Stimulated activated CD4-positive, alpha-beta T cell treated with anti-CD3 and anti-CD28 coated beads, Interleukin-4, amount 100 ng/mL, for 48 hours (primary cell): ENCODE measurements at places on chromosomes 13 and 19.

DNA sequence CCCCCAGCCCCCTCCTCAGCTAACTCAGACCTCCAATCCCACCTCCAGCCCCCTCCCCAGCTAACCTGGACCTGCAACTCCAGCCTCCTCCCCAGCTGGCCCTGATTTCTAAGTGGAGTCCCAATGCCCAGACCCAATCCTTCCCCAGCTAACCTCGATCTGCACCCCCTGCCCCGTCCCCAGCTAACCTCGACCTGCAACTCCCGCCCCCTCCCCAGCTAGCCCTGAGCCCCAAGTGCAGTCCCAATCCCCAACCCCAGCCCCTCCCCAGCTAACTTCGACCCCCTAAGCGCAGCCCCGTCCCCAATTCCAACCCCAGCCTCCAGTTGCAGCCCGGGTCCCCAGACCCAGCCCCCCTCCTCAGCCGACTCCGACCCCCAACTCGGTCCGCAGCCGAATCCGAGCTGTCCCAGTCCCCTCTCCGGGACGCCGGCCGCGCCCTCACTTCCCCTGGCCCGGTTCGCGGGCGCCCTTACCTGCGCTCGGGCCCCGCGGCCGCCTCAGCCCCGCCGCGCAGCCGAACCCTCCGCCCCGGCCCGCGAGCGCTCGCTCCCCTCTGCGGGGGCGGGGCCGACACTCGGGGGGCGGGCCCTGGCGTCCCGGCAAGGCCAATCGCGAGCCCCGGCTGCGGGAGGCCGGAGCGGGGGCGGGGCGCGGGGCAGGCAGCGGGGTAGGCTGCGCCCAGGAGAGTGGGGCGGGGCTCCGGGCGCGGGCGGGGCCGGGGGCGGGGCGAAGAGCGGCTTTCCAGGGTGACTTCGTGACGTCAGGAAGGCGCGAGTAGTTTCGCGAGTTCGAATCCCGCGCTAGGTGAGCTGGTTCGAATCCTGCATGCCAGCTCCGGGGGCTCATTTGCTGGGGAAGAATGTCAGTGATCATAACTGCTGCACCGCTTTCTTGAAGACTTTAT, at the start of gene GNG7:
Gene GNG7 (minus strand): TSS at position 525 of the 907 bp plus-strand sequence. CDS start 182,006 bp downstream, outside the sequence.
- DNase-seq, result peak; percentile 95

DNA sequence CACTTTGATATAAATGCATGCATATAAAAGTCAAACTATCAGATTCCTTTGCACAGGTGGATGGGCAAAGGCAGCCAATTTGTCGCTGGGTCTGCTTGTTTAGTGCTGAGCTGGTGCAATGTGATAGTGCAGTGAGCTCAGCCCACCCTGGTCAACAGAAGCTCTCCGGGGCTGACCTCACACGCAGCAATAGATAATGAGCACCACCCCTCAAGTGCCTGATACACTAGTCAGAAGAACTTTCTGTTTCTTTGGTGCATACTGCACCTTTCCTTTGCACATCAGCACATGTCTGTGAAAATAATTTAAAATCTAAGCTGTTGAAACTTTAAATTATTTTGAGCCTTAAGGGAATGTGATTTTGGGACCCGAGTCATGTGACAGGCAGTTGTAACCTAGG, 20.2 kb downstream of the ATP8A2 start:
- DNase-seq, result no peak

DNA sequence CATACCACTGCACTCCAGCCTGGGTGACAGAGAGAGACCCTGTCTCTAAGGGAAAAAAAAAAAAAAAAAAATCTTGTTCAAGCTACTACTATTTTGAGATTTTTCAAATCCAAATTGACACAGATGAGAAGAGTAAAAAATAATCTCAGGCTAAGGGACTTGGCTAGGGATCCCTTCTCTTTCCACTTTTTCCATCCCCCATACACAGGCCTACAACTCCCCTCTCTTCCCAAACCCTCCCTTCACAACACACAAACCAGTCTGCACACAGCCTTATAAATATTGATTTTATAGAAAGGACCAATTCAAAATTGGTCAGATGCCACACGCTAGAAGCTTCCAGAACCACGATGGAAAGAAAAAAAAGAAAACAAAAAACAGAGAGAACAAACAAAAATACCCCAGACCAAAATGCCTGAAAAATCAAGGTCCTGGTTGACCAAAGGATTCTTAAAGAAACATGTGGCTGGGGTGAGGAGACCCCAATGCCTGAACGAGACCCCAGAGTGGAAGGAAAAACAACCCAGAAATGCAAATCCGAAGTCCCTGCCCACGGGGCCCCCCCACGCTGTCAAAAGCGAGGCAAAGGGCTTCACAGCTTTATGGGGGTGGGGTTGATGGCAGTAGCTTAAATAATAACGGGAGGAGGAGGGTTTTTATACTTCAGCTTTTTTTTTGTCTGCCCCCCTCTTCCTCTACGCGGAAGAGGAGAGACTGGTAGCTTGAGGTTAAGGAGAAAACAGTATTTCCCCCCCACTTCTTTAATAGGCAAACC, 18.1 kb downstream of the QPCTL start:
- DNase-seq, result no peak

- DNase-seq, result no peak
These were observed 1106.7 kb downstream of the EFNB2 start for GRCh38 chr13:105428811-105429210.

DNA sequence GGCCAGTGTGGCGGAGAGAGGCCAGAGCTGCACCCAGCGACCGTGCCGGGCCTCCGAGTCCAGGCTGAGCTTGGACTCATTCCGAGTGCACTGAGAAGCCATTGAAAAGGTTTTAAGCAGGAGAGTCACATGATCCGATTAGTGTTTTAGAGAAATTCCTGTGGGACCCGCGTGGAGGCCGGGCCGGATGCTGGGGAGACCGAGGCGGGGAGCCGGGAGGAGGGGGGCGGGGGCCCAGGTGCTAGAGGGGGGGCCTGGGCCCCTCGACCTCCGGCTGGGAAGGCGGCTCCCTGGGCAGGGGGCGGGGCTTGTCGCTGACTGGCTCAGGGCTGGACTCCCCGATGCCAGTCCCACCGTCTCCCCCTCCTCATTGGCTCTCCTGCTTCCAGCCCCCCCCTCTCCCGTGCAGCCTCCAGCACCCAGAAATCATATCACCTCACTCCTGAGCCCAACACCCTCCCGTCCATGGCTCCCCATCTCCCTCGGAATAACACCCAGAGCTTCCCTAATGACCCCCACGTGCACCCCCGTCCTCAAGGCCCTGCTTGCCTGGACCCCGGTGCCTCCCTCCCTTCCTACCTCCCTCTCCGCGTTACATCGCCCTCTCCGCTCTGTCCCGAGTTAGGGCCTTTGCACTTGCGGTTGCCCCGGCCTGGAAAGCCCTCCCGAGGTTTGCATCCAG, 5.2 kb upstream of the ZNF579 start:
- no peak for DNase-seq

GRCh38 chr19:14248578-14249011, 42.6 kb upstream of the ADGRL1 start:
- peak; percentile 26 for DNase-seq

DNA sequence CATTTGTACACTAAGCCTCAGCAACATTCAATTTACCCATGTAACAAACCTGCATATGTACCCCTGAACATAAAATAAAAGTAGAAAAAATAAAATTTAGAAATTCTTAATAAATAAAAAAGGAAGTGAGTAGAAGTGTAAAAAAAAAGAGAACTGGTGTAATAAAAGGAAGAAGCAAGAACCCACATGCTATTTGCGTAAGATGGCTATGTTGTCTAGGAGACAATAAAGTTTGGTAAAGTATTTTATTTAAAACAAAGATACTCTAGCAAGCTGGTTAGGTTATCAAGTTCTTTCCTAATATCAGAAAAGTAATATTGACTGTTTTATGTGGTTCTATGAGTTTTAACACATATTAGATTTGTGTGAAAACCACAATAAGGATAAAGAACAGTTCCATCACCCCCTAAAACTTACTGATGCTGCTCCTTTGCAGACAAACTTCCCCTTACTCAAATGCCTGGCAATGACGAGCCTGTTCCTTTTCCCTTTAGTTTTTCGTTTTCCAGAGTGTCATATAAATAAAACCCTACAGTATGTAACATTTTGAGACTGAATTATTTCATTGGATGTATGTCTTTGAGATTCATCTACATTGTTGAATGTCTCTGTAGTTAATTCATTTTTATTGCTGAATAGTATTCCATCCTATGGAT, 98.9 kb downstream of the TNFSF13B start:
- no peak for DNase-seq

DNA sequence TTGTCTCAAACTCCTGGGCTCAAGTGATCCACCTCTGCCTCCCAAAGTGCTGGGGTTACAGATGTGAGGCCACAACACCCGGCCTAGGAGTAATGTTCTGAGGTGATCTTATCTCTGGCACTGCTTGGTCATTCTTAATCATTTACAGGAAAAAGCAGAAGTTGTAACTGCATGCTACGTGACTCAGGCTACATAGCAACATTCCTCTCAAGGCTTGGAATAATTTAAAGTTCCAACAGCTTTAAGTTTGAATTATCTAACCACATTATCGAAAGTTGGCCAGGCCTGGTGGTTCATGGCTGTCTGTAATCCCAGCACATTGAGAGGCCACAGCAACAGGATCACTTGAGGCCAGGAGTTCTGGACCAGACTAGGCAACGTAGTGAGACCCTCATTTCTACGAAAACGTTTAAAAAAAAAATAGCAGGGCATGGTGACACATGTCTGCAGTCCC, 3.9 kb upstream of the B9D2 start:
- DNase-seq, result no peak

DNA sequence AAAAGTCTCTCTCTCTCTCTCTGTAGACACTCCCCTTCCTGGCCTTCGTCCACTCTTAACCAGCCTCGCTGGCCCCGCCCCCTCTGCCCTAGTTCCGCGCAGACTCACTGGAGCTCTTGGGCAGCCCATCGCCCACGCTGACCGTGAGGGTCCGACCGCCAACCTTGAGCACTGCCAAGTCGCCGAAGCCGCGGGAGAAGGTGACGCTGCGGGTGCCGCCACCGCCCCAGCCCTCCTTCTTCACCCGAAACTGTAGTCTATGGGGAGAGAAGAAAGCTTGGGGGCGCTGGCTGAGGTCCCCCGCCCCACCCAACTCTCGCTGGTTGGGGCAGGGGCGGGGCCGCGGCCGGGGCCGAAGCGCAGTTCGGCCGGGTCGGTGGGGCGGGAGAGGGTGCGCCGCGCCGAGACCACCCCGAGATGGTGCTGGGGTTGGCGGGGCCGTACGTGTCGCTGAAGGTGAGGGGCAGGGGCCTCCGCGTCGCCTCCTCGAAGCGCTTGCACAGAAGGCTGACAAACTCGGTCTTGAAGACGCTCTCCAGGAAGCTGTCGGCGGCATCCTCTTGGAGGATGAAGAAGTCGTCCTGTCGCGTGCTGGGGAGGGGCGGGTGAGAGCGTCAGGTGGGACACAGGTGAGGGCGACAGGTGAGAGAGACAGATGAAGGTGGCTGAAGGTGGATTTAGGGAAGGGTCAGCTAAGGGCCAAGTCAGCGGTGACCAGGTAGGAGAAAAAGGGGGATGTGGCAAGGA, 12.6 kb upstream of the ZNF414 start:
- DNase-seq, result no peak

DNA sequence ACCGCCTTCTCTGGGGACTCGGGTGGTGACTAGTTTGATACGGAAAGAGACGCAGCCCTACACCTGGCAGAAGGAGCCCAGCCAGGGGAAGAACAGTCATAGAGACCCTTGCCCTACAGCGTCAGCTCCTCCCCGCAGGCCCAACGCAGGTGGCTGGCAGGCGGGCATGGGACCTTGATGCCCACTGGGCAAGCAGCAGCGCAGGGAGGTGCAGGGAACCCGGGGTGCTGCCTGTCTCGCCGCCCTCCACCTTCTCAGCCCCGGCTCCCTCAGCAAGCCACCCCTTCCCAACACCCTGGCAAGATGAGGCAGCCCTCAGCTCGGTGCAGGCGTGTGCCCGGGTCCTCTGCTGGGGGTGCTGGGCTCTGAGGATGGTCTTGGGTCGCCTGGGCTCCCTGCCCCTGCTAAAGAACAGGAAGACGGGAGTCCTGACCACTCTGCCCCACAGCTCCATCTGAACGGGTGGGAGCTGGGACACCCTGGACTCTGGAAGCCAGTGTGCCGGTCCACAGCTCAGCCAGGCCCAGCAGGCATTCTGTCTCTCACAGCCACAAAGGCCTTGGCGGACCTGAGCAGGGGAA, 9.0 kb downstream of the MIER2 start:
- DNase-seq, result no peak

DNA sequence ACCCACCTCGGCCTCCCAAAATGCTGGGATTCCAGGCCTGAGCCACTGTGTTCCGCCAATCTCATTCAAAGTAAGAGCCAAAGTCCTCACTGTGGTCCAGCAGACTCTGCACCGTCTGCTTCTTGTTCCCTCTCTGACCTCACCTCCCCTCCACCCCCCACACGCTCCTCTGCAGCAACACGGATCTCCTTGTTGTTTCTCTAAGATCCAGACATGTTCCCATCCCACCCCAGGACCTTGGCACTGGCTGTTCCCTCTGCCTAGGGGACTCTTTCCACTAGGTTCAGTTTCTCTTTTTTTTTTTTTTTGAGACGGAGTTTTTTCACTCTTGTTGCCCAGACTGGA, 38.4 kb downstream of the LTBP4 start:
- no peak for DNase-seq

- no peak for DNase-seq
These were observed 256.5 kb downstream of the TBC1D4 start for GRCh38 chr13:75225288-75226032.

- DNase-seq, result no peak
These were observed 277.2 kb downstream of the NALCN start for GRCh38 chr13:101139081-101139480.

GRCh38 chr13:51781246-51782022, 22.5 kb downstream of the DHRS12 start:
- no peak for DNase-seq

DNA sequence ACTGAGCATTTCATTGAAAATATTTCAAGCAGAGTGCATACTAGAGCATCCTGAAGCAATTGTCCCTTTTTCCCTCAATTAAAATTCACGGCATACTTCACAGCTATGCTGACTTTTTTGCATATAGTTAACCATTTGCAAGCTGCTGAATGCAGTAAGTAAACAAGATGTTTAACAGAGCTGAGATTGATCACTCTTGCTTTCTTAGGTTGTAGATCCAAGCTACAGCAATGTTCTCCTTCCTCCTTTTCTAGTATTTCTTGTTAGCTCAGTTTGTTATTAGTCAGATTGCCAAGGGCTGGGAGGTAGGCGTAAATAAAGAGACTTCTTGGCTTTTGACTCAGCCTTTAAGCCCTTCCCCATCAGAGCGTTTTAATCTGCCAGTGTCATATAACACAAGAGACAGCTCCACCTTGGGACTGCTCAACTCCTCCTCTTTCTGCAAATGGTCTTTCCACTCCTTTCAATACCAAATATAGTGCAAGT, at the start of gene SLITRK6:
Gene SLITRK6 (minus strand): TSS at position 323 of the 486 bp plus-strand sequence. CDS start 2,911 bp downstream, outside the sequence.
- no peak for DNase-seq

GRCh38 chr13:100650326-100650725, 24.3 kb downstream of the TMTC4 start:
- DNase-seq, result no peak

- no peak for DNase-seq
These were observed 10.0 kb downstream of the FNDC3A start for GRCh38 chr13:48985756-48986155.

GRCh38 chr13:27483421-27483820, 33.1 kb upstream of the MTIF3 start:
- no peak for DNase-seq

GRCh38 chr13:87754097-87754496, 82.9 kb downstream of the SLITRK5 start:
- DNase-seq, result no peak
